ENCODE measurements at places on chromosomes 5 and 9.

DNA sequence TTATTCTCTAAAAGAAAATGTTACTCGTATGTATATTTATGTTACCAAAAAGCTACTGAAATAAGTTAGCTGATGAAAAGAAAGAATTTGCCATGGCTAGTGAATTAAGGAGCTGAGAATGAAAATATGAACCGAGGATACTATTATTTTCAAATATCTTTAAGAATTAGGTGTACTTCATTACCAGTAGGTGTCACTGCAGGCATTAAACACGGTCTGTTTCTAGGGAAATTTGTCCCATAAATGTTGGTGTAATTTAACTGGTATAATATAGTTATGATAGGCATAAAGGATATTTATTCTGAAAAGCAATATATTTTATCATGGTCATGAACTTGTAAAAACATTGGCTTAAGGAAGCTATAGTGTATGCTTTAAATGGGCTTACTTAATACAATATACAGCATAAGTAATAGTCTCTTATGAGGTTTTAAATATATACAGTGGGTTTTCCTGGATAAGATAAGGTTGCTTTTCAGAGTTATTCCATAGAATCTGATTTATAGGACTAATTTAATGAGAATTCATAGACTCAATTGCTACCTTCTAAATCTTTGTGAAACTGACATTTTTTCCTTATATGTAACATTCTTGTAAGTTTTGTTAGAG, 72.4 kb upstream of the MPDZ start:
- peak; percentile 100 for DNase-seq

DNA sequence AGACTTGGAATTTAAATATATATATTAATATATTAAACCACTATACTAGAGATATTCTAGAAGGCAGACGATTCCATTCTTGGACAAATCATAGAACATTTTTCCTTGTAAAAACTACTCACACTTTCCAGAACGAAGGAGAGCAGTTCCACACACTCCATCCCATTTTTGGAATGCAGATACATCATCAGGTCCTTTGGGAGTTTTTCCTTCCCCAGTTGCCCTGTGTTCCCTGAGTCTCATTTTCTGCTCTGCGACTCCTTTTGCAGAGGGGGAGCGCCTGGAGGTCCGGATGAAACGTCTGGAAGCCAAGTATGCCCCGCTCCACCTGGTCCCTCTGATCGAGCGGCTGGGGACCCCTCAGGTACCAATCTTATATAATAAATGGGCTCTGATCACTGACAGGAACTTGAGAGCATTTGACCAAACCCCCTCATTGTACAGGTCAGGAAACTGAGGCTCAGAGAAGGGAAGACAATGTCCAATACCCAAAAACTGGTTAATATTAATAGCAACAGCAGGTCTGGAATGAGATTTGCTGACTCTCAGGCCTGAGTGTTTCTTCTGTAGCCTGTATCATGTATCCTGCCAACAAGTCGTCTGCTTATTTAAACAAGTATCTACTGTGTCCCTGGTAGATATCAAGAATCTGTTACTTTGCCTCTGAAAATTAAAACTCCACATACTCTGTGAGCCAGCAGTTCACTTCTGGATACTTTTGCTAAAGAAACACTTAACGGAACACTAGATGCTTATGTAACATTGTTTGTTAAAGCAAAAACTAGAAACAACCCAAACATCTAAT, 76.8 kb upstream of the NIPAL4 start:
- DNase-seq, result no peak

DNA sequence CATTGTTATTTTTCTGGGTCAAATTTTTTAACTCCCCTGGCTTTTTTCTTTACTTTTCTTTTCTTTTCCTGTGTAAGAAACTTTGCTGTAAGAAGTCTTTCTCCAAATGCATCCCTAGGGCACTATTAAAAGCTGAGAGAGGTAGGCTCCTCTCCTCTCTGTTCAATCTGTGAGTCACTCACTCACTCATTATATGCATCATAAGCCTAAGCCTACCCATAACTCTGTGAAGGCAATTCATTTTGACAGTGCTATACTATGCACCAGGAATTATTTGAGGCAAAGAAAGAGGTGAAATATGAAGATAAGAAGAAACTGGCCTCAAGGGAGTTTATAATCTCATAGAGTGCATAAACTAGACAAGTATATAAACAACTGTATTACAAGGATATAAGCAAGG, 67.9 kb upstream of the PRR16 start:
- DNase-seq, result no peak

DNA sequence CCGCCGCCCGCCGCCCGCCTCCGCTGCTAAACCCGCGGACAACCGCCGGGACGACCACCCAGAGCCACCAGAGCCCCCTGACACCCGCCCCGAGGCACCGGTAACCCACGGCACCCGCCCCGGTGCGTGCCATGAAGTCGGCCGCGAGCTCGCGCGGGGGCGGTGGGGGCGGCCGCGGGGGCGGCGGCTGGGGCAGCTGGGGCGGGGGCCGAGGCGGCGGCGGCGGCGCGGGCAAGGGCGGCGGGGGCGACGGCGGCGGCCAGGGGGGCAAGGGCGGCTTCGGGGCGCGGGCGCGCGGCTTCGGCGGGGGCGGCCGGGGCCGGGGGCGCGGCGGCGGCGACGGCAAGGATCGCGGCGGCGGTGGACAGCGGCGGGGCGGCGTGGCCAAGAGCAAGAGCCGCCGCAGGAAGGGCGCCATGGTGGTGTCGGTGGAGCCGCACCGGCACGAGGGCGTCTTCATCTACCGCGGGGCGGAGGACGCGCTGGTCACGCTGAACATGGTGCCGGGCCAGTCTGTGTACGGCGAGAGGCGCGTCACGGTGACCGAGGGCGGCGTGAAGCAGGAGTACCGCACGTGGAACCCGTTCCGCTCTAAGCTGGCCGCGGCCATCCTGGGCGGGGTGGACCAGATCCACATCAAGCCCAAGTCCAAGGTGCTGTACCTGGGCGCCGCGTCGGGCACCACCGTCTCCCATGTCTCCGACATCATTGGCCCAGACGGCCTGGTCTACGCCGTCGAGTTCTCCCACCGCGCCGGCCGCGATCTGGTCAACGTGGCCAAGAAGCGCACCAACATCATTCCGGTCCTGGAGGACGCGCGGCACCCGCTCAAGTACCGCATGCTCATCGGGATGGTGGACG, 499 bp downstream of the FBLL1 start:
- no peak for DNase-seq

- DNase-seq, result no peak
Measured at GRCh38 chr5:37966871-37967270, 127.0 kb upstream of the GDNF start.

DNA sequence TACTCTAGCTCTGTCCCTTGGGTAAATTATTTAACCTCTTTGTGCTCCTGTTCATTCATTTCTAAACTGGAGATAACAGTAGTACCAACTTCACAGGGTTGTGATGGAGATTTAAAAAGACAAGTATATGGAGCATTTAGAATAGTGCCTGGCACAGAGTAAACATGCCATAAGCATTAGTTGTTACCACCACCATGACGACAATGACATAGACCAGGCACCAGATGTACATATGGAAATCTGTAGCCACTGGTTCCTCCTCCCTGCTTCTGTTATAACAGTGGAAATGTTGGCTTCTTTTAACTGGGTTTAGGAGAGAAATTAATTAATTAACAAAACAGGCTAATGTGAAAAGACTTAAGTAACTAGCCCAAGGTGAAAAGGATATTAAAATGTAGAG, 217.5 kb downstream of the DENND1A start:
- DNase-seq, result no peak

DNA sequence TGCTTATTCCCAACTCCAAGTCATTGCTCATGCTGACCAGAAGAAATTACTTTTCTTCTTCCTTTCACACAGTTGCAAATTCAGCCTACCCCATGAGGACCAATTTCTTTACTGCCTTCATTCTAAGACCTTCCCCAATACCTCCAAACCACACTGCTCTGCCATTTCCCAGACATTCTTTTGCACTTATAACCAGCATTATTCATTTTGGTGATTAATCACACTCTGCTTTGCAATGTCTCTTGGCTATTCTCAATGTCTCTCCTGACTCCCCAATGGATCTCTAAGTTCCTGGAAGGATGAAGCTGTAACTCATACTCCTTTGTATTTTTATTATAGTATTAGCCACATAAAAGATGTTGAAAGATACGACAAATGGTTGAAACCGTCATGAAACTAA, 105.7 kb upstream of the RANBP3L start:
- DNase-seq, result no peak

DNA sequence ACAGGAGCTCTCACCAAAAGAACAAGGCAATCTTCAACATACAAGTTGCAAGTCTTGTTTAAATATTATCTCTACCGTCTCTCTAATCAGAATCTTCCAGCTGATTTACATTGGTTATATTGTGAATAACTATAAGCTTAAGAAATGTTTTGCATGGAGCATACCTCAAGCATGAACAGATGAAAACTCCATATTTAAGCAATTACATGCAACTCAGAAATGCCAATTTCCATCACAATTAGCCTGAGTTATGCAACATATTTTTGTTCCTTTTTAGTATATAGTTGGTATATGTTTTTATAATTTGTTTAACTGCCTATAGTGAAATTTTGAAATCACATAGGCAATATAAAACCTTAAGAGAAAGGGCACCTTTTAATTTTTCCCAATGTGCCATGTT, 142.5 kb downstream of the DENND1A start:
- DNase-seq, result no peak

DNA sequence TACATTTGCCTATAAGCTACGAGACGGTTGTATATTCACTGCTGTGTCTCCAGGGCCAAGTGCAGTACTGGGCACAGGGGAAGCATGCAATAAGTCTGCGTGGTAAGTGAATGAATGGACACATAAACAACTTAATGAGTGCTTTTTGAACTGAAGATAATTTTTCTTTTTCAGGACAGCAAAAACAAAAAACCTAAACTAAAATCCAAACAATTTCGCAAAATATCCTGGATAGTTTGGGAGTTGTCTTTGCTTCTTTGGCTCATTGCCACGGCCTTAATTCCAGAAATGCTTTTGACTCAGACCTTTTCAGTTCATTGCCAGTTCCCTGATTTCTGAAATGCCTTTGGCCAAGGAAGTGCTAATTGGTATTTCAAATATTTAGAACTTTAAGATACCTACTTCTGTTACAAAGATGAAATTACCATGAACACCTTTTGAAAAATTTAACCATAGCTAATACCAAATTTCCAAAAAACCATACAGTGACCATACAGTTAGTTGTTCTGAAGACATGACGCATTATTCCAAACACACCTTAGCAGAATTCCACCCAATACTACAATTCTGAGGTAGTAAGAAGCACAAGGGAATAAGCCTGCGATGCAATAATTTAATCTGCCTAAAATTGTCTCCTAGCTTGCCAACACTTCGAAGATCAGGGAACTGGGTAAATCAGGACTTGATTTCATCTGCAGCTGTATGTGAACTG, 42.8 kb downstream of the TEK start:
- DNase-seq, result no peak

DNA sequence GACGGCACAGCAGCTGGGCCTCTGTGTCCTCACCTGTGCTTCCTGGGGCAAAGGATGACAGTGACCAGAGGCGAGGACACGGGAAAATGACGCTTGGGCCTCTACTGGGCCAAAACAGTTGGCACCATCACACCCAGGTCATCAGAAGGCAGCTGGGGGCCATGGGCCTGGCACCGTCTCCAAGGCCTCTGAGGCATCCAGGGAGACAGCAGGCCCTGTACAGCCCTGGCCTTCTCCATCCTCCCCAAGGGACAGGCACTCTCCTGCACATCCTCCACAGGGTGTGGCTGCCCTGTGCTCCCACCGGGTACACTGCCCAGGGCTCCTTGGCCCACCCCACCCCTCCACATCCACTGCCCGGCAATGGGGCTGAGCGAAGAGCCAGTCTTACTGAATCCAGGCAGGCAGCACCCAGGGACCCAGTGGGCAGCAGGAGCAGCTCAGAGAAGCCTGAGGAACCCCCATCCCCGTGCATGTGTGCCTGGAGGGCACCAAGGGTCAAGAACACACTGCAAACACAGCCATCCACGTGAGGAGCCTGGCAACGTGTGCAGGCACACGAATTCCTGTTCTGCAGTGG, 4.0 kb downstream of the LPCAT1 start:
- no peak for DNase-seq

DNA sequence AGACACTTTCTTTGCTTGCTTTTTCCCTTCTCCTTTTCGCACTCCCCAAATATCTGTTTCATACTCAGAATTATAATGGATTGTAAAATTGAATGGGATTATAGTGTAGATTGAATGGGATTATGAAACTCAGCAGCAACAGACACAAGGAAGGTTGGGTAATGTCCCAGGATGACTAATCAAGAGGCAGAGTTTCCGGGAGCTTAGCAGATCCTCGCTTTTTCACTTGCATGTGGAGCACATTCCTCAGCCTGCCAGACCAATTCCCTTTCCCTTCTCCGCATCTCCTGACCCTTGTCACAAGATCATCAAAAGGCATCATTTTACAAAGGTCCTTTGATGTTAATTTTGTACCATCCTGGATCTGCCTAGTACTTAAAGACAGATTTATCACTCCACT, 55.1 kb upstream of the SLC1A1 start:
- DNase-seq, result no peak
